ENCODE measurements at places on chromosomes 1 and 21.

GRCh38 chr1:214473387-214473786, 78.0 kb downstream of the PTPN14 start:
- DNase-seq, result no peak

DNA sequence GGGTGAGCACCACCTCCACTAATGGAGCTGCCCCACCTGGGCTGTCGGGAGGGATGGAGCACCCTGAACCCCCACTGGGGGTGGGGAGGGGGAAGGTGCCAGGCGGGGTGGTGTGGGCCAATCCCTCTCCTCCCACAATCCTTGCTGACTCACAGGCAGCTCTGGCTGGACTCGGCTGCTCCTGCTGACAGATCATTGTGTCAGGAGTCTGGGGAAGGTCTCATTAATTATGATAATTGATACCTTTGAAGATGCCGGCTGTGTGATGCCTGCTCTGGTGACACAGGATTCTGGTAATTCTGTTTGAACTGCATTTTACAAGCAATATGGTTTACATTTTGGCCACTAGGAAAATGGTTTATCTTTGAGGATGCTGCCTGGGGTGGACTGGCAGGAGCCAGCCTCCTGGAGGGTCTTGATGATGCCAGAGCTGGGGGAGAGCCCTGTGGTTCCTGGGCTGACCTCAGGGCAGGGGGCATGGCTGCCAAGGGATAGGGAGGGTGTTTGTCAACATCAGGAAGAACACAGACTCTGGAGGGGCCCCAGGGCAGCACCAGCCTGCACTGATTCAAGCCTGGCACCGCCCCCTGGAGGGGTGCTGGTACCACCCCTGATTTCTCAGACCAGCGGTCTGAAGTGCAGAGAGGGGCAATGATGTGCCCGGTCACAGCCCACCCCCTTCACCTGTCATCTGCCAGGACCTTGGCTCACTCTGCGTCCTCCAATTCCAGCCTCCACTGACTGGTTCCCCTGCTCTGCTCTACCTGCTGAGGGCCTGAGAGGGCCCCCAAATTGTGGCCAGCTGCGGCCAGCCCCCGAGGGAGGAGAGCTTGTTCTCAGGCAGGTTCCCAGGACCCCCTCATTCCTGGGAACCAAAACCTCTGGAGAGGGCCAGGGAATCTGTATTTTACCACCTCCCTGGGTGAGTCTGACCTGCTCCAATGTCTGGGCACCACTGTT, 338.8 kb downstream of the MATN1 start:
- DNase-seq, result peak; percentile 51

GRCh38 chr1:4083231-4084047, 183.4 kb upstream of the C1orf174 start:
- DNase-seq, result peak; percentile 32

DNA sequence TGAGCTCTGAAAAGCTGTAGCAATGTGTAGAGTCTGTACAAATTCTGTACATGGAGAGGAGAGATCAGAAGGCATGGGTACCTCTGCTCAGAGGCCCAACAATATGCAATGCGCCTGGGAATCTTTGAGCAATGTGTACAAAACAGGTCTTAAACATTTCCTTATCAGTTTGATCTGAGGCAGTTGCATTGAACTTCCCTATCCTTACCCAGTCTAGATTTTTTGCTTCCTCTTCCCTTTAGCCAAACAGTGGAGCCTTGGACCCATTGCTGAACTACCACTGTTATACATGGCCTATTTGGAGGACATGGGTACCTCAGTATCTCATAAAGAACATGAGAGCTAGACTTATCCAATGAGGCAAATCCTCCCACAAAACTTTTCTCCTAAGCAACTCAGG, 12.6 kb upstream of the MNDA start:
- DNase-seq, result no peak

GRCh38 chr1:107954126-107954525, 10.9 kb downstream of the VAV3 start:
- DNase-seq, result no peak

GRCh38 chr1:209626346-209627026, 25.7 kb downstream of the LAMB3 start:
- no peak for DNase-seq

DNA sequence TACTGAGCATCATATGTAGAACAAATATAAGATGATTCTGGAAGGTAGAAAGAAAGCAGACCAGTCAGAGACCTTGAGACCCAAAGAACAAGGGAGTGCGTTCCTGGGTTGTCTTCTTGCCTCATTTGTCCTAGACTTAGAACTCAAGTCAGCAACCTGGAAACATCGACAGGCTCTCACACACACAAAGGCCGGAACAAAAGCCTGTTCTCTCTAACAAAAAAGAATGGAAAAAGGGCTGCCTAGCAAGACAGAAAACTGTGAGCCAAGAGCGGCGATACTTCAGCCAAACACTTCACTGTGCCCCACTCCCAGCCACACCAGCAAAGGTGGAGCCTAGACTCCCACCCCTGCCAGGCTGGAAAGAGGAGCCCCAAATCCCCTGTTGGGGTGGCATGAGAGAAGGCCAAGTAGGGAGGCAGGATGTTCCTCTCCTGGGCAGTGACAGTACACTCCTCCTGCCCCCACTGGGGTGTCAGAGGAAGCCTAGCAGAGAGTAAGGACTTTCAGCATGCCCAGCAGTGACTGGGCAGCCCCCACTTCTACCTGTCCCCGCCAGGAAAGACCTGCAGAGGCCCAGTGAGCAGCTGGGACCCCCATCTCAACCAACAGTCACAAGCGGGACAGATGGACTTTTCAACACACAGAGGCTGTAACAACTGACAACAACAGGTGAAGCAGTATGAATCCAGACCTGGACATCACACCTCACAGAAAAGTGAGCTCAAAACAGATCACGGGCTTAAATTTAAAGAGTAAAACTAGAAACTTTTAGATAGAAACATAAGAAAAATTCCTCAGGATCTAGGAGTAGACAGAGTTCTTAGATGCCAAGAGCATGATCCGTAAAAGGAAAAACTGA, 33.0 kb downstream of the MRAP start:
- DNase-seq, result no peak

DNA sequence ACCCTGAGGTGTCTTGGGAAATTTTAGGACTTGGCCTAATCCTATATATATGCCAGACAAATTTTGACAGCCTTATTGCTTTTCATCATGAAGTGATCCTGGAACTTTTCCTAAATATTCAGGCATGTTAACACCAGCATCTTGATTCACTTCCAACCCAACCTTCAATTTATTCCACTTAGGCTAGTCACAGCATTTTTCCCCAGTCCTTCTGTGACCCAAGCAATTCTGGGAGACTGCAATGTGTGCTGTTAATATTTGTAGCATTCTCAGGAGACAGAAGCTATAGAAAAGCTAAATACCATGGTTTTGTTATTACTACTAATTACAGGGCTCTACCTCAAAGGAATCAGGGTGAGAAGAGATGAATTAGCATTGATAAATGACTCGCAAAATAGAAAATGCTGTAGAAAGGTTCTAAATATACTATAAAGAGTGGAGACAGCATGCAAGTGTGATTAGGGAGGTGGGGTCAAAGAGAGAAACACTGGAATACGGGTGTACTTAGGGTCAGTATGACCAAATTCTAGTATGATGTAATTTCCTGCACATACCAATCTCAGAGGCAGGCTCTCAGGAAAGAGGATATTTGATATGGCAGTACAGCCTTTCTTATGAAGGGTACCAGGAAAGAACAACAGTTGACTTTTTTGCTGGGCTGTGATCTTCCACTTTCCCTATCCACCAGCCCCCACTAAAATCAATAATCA, 29.1 kb downstream of the PRRX1 start:
- no peak for DNase-seq

DNA sequence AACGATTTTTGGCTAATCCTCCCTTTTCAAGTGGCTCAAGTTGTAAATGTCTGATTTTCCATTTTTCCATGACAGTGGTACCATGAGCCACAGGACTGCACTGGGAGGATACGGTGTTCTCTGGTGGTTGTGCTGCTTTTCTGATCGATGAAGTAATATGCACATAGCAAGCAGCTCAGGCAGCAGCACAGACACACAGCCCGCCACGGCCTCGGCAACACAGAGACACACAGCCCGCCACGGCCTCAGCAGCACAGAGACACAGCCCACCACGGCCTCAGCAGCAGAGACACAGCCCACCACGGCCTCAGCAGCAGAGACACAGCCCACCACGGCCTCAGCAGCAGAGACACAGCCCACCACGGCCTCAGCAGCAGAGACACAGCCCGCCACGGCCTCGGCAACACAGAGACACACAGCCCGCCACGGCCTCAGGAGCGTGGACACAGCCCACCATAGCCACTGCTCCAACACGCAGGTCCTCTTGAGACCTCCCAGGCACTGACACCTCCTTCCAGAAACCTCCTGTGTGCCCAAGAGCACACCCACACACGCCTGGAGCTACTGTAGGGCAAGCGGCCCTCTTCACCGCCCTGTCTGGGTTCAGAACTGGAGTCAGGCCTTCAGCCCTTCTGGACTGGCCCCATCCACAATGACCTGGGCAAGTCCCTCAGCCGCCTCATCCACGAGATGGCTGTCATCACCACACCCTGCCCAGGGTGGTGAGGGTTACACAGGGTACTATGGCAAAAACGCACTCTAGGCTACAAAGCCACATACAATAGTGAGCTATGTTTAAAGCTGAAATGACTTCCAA, 10.4 kb downstream of the PTTG1IP start:
- DNase-seq, result no peak

- no peak for DNase-seq
These were observed 46.3 kb downstream of the IER5 start for GRCh38 chr1:181134543-181135436.

GRCh38 chr1:66354311-66355201, 179.4 kb upstream of the SGIP1 start:
- no peak for DNase-seq

- DNase-seq, result no peak
These were observed 317.2 kb upstream of the DEPDC1 start for GRCh38 chr1:68814067-68814466.

DNA sequence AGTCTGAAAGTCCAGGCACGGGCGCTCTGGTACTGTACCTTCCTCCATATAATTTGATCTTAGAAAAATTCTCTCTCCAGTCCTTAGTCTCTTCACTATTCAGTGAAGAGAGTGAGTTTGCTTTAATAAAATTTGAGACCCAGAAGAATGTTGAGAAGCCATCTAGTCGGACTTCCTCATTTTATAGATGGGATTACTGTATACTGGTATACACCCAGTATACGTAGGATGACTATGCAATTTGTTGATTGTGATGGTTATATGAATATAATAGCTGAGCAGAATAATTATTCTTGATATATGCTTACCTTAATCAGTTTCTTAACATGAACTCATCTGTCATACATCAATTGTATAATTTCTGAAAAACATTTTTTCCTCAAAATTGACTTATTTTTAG, 328.0 kb upstream of the B3GALT2 start:
- no peak for DNase-seq

GRCh38 chr1:73044241-73045036, 762.1 kb upstream of the NEGR1 start:
- no peak for DNase-seq

DNA sequence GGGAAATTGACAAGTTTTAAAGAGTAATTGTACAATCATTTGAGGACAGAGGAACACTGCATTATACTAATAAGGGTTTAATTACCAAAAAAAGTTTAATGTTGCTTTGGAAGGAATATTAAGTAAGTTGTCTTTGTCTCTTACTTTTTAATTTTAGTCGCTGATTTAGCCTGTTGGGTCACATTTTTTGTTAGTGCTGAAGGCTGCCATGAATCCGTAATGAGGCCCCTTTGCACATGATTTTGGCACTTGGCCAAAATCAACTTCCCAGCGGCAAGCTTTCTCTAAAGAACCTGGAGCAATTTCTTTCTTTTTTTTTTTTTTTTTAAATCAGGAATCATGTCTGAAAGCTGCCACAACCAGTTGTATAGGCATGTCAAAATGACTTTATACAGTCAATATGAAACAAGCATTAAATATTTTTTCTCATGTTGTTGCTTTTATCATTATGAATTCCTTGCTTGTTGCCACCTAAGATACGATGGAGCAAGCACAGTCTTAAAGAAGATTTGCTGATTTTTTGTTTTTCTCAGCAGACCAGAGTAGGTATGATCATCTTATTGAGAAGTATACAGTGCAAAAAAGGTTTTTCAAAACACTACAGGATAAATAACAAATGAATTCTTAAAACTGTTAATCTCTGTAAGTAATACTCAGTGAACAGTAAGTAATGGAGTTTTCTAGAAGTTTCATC, 690.4 kb downstream of the USP25 start:
- peak; percentile 66 for DNase-seq

GRCh38 chr1:193448682-193449461, 262.5 kb upstream of the B3GALT2 start:
- DNase-seq, result no peak

GRCh38 chr1:226134170-226135058, 52.1 kb downstream of the ACBD3 start:
- no peak for DNase-seq

DNA sequence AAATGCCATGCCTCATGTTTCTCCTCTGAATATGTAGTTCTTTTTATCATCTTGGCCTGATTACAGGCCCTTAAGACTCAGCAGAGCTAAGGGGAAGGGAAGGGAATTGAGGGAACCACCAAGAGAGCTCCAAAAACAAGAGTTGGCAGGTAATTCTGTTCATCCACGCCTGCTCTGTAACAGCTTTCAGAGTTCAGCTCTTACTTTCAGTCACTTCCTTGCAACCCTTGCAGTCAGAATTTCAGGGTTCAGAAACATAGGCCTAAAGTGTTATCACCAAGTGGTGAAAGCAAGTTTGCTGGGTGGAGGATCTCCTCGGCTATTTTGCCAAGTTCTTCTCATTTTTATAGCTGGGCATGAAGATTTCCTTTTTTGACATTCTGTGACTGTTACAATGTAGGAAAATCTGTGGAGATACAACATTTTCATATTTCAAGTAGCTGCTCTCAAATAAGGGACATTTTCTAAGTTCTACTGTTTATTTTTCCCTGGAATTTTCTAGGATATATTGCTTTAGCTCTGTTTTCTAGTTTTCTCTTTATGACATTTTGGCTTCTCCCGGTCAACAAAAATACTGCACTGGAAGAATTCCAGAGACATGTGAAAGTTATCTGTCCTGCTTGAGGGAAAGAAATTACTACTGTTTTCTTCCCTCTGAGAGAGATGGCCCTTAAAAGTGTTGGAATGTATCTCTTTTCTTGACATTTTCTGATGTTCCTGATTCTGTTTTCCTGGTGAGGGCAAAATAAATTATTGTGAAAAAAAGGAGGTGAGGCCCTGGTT, 251.8 kb upstream of the ST6GALNAC5 start:
- no peak for DNase-seq

- no peak for DNase-seq
These were observed 155.0 kb downstream of the TNFSF18 start for GRCh38 chr1:172895761-172896160.

DNA sequence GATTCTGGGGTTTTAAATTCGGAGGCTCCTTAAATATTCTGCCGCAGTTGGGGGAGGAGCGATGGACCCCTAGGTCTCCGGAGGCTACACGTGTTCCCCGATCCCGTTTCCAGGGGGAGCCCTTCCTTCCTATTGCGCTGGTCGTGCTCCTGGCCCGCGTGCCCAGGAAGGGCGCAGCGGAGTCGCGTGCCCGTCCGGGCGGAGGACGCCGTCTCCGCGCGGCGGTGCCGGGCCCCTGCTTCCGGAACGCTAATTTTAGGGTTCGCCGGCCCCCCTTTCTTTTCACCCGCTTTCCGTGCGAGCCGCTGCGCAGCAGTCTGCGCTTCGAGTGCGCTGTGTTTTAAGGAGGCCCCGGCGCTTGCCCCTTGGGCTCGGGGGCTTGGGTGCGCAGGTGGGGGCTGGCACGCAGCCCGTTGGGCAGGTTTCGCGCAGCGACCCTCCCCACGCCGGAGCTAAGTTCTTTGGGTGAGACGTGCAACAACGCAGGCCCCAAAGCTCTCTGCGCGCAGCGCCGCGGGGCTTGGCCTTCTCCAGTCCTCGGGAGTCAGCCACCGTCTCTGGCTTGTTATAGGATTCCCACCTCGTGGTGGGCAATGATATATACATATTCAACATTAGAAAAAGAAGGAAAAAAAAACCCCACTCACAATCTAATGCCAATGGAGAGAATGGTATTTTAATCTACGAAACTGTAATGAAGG, 43.5 kb upstream of the DNAJC6 start:
- DNase-seq, result peak; percentile 66
